SK-N-DZ (cell line): ENCODE measurements at places on chromosomes 3 and 15.

DNA sequence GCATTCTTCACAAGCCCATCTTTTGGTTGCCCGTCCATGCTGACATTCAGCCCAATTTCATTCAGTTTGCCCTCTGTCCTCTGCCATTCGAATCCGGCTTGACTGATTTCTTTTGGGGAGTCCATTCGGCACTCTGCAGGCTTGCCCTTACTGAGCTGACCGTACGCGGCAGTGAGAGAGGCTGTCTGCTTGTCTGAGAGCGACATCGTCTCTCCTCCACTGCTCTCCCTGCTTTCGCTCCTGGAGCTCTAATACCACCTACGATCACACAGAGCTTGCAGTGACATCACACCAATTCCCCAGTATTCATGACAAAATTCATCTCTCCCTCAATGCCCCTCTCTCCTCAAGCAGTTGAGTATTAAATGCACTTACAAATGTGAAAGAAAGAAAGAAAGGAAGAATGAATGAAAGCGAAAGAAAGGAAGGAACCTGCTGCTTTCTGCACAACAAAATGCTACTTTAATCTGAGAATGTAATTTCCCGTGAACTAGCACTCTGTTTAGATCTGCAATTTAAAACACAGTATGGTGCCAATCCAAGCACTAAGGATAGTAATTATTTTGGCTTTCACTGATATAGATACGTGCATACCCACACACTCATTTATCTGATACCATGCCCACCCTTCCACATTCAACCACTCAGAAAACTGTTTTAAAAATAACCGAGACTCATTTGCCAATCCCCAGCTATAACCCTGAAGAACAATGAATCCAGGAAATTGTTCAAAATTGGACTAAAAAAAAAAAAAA, 89.5 kb downstream of the DHX30 start:
- no peak for DNase-seq

- peak; percentile 76 for DNase-seq
These were observed 57.7 kb upstream of the BLM start for GRCh38 chr15:90659481-90659880.

GRCh38 chr3:195260280-195260905, 10.6 kb downstream of the XXYLT1 start:
- no peak for DNase-seq

DNA sequence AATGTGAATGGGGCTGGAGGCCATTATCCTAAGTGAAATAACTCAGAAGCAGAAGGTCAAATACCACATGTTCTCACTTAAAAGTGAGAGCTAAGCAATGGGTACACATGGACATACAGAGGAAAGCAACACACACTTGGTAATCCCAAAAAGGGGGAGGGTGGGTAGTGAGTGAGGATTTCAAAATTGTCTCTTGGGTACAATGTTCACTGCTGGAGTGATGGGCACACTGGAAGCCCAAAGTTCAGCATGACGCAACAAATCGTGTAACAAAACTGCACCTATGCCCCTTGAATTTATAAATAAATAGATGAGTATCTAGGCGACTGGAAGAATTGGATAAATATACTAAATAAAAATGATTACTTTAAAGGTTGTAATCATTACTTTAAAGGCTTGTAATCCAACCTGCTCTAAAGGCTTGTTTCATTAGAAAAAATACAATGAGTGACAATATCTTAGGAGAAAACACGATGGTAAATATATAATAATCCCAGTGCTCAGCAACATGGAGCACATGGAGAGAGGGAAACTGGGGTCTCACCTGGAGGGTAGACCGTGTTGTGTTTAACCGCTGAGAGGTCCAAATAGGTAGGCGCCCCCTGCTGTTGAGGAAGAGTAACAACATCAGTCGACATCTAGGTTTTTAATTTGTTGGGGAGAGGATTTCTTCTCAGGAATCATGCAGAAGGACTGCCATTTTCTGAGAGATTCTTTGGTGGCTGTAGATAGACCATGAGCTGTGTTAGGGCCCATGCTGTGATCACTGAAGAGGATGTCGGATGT, 78.5 kb upstream of the ROBO1 start:
- DNase-seq = peak; percentile 13

DNA sequence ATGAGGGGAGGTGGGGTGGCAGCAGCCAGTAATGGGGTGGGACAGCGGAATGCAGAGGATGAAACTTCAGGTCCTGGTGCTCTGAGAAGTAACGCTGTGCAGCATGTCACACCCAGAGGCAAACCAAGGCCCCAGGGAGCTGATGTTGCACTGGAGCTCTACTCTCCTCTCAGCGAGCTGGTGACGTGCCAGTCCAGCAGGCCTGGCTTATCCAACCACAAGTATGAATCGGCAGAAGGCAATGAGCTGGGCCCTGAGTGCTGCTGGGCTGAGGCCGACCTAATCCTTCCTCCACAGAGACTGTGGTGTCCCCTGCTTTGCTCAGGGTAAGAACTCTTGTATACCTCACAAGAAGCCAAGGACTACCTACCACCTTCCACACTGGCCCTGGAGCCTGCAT, 30.5 kb downstream of the CD86 start:
- DNase-seq = no peak

DNA sequence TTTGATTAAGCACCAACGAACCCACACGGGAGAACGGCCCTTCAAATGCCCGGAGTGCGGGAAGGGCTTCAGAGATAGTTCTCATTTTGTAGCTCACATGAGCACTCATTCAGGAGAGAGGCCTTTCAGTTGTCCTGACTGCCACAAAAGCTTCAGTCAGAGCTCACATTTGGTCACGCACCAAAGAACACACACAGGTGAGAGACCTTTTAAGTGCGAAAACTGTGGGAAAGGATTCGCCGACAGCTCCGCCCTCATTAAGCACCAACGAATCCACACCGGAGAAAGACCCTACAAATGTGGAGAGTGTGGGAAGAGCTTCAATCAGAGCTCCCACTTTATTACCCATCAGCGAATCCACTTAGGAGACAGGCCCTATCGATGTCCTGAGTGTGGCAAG, 8.7 kb downstream of the ZNF774 start:
- no peak for DNase-seq

DNA sequence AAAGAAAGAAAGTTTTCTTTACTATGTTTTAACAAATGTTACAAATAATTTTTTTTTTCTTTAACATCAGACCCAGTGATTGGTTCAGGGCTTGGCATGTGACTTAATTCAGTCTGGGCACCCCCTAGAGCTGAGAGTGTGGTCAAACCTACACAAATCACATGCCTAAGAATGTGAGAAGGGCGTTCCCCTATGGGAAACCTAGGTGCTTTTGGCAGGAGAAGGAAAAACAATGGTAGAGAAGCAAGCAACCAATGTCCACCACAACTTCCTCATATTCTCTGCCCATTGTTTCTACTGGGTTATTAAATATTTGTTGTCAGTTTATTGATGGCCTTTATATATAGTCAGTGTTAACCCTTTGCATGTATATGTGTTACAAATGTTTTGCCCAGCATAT, 21.4 kb upstream of the PIAS1 start:
- DNase-seq = no peak

DNA sequence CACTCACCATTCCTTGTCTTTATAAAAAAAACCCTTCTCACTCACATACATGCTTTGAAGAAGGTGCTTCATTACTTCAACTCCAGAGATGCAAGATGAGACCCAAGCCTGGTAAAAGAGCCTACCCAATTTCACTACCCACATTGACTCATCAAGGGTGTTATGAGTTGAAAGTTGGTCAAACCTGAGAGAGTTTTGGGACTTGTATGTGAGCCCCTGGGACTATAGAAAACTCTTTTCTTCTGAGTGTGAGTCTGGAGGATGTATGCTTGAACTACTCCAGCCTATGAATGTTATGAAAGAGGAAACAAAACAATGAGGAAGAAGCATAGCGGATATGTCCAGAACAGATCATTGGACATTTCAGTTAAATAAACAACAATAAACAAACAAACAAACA, 106.5 kb upstream of the SATB1 start:
- no peak for DNase-seq

GRCh38 chr3:134296616-134297015, 46.0 kb upstream of the RYK start:
- no peak for DNase-seq
